ENCODE measurements at places on chromosomes 2 and 18. TPM values are rescaled to one million over a fixed set of nuclear protein-coding genes. Genes with fewer than 3 reads are reported as not detected.

DNA sequence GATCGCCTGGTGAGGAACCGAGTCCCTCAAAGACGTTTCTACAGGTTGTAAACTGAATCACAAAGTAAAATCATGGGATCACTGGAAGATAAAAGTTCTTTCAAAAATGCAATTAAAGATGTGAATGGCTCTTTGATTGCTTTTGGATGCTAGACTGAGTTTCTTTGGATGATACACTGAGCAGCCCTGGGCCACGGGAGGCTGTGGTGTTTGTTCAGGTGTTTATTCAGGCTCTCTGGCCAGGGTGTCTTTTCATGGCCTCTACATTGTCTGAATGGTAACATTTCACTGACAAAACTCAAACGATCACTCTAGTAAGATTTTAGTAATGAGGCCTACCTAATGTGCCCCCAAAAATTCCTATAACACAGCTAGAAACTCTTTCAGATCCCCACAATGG, 48.4 kb upstream of the SPATS2L start:
- DNase-seq, result no peak

- DNase-seq, result no peak
Observed at GRCh38 chr18:4587204-4587603, 132.1 kb upstream of the DLGAP1 start.

DNA sequence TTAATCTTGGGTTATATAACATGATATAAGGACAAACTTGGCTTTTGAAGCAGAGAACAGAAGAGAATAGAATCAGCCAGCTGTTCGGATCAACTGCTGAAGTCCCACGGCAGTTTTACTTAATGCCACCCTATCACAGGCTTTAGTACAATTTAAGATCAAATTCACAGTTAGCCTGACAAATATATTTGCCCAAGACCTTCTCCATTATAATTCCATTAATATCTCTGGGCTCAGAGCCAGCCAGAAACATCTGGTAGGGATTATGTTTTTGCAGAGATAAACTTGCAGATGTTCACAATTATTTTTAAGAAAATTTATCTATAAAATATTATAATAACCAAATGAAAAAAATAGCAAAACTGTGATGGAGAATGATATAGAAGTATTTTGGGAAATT, 381.4 kb downstream of the RAD51AP2 start:
- DNase-seq, result no peak

DNA sequence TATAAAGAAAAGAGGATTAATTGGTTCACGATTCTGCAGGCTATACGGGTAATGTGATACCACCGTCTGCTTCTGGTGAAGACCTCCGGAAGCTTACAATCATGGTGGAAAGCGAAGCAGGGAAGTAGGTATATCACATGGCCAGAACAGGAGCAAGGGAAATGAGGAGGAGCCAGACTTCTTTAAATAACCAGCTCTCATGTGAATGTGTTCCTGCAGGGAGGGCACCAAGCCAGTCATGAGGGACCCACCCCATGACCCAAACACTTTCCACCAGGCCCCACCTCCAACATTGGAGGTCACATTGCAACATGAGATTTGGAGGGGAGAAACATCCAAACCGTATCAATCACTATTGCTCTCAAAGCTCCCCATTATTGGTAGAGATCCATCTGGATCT, 61.8 kb downstream of the EFEMP1 start:
- DNase-seq, result no peak

- DNase-seq, result no peak
Observed at GRCh38 chr2:234829074-234829455, 122.8 kb upstream of the SH3BP4 start.

GRCh38 chr18:69102959-69103358, 297.7 kb upstream of the DOK6 start:
- DNase-seq, result no peak

DNA sequence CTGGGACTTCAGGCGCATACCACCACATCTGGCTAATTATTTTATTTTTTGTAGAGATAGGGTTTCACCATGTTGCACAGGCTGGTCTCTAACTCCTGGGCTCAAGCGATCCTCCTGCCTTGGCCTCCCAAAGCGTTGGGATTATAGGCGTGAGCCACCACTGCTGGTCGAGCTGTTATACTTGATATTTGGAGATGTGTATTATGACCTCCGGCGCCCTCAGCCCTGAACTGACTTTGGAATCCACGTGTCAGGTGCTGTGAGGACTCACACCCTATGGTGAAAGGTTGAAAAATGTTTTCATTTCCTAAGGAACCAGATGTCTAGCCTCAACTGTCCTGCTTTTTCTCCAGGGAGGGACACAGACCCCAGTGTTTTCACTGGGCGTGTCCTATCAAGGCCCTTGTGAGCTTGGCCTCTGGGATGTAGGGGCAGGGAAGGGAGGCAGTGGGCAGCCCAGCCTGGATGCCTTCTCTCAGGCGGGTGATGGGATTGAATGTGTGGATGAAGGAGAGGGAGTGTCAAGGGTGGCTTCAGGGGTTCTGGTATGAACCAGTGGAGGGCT, 56.4 kb upstream of the HAAO start:
- no peak for DNase-seq

- DNase-seq, result no peak
Observed at GRCh38 chr2:177756336-177756735, 316.2 kb downstream of the PDE11A start.

DNA sequence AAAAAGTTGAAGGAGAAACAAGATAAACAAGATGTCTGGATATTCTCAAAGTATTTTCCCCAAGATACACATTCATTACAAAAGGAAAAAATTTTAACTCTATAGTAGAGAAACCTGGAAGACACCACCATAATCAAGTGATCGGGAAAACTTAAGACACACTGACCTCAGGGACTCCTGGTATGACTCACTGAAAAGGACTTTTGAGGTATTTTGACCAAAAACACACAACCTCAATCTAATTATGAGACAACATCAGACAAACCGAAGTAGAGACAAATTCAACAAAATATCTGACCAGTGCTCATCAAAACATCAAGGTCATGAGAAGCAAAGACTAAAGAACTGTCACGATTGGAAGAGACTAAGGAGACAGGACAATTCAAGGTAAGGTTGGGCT, 34.7 kb downstream of the LPIN2 start:
- DNase-seq, result no peak

DNA sequence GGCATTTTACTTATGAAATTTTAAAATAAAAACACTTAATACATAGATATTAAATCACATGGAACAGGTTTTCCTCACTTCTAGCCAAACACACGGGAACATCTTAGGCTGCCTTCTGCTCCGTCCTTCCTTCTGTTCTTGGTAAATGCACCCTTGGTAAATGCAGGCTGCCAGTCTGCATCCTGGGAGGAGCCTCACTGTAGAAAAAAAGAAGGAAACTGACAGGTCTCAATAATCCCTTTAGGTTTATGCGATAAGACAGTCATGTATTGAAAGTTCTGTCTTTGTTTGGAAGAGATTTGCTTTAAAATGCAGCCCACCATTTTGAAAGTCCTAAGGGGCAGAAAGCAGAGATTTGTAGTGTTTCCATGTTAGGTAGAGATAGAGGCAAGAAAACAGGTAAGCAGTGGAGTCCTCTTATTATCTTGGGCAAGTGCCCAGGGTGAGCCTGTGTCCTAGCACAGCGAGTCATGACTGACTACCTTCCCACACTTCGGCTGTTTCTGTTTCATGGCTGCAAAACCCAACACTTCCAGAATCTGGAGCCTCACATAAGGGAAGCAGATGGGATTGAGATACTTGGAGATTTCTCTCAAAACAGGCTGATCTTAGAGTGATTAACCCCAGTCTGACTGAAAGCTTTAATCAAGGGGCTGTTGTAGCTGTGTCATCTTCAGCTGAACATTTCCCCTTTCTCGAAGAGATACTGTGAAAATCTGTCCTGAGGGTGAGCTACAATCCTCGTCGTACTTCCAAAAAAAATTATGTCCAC, 131.4 kb upstream of the MAP3K20 start:
- no peak for DNase-seq

DNA sequence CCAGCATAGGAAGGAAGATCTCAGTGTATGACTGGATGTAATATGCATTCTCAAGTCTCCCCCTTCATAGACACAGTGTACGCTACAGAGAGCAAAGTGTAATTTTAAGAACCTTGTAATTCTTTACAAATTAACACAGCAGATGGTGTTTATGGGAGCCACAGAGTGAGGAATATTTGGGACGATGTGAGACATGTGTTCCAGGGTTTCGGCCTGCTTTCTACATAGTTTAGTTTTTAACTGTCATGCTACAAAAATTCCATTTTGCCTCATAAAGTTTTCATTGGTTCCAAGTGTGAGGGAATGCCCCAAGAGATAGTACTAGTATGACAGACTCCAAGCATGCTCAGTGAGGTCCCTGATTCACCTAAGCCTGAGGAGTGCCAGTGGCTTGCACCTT, 76.2 kb upstream of the LRRTM1 start:
- no peak for DNase-seq

DNA sequence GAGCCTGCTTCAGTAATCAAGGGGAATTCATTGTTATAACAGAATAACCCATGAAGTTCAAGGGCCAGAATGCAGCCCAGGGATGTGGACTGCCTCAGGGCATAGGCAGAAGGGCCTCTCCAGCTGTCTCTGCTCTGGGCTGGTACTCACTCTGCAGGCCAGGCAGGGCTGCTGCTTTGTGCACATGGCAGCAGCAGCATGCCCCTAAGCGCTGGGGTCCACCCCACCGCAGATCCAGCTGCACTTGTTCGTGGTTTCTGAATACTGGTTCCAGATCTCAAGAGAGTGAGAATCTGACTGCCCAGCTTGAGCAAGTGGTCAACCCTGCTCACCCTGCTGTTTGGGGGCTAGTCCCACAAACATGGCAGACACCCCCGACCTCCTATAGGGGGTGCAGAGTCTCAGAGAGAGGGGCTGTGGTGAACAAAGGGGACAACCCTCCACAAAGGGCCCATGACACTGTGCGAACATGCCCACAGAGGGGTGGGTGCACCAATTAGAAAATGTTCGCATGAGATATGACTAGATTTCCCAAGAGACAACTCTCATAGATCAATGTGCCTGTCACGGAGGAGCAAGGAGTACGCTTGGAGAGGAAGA, 87.3 kb downstream of the ACTR3 start:
- no peak for DNase-seq

GRCh38 chr2:174333017-174333371, 1.8 kb upstream of the SP9 start:
- DNase-seq, result no peak

DNA sequence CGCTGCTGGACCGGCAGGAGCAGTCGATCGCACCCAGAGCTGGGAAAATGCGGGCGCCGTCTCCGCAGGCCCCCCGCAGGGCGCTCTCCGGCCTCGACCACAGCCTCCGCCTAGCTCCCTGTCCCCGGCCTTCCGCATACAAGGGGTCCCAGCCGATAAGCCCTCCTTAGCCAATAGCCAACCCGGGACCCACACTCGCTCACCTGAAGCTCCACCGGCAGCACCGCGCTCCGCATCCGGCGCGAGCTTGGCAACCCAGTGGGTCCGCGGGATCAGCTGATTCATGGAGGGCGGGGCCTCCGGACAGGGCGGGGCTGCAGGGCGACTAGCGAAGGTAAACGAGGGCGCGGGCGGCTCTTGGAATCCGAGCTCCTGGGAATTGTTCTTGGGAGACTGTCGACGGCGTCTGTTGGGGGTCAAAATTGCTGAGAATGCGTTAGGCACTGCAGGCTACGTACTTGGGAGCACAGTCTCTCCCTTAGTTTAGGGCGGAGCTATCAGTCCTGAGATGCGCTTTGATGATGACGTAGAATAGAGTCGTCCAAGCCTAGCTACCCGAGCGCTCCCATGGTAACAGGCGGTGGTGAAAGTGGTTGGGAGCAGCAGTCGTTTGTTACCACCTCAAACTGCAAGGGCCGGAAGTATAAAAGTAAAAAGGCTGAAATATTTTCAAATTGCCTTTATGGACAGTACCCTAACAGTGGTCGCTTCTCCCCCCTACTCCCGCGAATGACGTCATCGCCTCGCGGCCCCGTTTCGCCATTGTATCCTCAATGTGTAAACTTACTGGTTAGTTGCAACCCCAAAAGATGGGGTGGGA, at the start of gene ALS2:
Gene ALS2 (minus strand): TSS at position 260 of the 820 bp plus-strand sequence. CDS start 12,048 bp downstream, outside the sequence.
- peak; percentile 98 for DNase-seq

DNA sequence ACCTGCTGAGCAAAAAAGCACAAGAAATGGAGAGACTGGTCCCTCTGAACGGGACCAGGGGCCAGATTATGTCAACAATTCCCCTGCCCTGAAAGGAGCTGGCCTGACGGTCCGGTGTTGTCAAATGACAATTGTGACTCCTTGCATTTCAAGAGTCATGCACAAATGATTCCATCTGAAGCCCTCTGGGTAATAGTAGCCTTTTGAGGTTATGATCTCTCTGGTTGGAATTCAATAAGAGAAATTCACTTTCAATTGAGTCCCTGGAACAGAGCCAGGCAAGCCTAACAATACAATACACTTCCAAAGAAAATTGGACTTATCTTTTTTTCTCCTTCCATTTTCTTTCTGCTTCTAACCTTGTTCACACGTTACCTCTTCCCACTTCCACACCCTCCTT, 116.9 kb downstream of the C1D start:
- no peak for DNase-seq

GRCh38 chr2:102081606-102082005, 60.9 kb upstream of the IL1R1 start:
- no peak for DNase-seq

- no peak for DNase-seq
Observed at GRCh38 chr2:120029672-120030640, 17.1 kb downstream of the EPB41L5 start.

The COQ10B gene
- total RNA-seq, result 38.5 TPM

The ANKAR gene
- total RNA-seq, result 10.3 TPM

The KLHL14 gene
- total RNA-seq, result 0.11 TPM

The RAB6C gene
- total RNA-seq, result not detected

The CD28 gene
- total RNA-seq, result 1.3 TPM

The IL1RL1 gene
- 1.1 TPM for total RNA-seq

The IL1A gene
- not detected for total RNA-seq

The OTOS gene
- not detected for total RNA-seq

The REG3G gene
- not detected for total RNA-seq

The SLC4A3 gene
- total RNA-seq, result 396 TPM

Measured in cardiac septum (tissue), 1 donor.